CD8-positive, alpha-beta memory T cell (primary cell): ENCODE measurements at places on chromosomes 7 and 10. TPM values are rescaled to one million over a fixed set of nuclear protein-coding genes. Genes with fewer than 3 reads are reported as not detected.
A peak's percentile ranks its signal among the peaks of the same experiment; 100 is the strongest.

The ITGB8 gene
- polyA plus RNA-seq: not detected

The PRF1 gene
- 762 TPM for polyA plus RNA-seq

The UNCX gene
- polyA plus RNA-seq: not detected

- DNase-seq: no peak
These were observed 11.2 kb upstream of the ZNF485 start for GRCh38 chr10:43594944-43595589.

DNA sequence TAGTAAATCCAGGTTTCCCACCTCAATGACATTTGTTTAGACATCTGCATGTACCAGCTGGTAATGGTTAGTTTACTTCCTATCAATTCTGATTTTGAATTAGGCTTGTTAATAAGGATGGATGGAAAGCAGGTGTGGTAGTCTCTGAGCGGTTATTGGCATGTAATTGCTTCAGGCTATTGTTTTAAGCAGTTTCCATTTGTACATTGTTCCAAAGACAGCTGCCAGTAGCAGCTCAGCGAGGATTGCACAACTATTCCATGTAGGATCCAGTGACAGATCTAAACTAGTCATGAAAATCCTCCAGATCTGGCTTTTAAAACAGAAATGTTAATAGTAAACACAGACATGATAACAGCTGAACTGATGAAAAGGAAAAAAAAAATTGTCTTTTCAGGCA is 436.0 kb upstream of the ADARB2 start:
- DNase-seq: no peak

DNA sequence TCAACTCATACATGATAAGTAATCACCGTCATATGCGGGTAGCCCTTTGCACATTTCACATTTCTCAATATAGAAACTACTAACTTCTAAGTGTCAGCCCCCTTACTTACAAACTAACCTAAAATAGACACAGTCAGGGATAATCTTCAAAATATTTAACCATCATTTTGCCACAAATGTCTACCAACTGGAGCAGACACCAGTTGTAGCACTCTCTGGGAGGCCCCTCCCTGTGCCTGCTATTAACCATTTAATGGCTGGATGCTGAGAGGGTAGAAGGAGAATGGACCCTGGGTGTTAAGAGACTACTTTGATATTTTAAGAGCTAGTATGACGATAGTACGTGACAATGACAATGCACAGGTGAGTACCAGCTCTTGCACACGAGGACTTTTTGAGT is 116.4 kb downstream of the SORBS1 start:
- no peak for DNase-seq

DNA sequence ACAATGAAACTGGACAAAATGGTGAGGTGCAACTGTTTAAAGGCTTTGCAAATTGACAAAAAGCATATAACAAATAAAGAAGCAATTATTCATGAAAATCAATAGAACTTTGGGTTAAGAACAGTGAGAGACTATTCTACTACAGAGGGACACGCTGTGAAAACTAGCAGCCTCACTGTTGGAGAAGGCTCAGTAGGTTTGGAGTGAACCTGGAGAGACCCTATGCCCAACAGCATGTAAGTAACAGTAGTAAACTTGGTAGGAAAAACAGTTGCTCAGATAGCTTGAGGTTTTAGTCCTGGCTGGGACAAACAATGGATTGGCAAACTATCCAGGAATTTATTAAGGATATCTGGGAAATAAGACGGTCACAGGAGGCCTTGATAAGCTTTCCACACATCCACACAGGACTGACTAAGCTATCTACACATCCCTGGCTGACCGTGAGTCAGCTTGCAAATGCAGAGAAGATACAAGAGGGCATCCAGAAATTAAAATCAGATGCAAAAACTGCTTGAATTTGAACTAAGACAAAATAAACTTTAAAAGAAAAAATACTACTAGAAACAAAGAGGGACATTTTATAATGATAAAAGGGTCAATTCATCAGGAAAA is 15.9 kb downstream of the FAM149B1 start:
- no peak for DNase-seq

GRCh38 chr7:44767912-44768627 is 19.4 kb downstream of the ZMIZ2 start:
- peak; percentile 17 for DNase-seq

GRCh38 chr7:24729365-24730017 is 27.8 kb downstream of the GSDME start:
- DNase-seq: no peak

DNA sequence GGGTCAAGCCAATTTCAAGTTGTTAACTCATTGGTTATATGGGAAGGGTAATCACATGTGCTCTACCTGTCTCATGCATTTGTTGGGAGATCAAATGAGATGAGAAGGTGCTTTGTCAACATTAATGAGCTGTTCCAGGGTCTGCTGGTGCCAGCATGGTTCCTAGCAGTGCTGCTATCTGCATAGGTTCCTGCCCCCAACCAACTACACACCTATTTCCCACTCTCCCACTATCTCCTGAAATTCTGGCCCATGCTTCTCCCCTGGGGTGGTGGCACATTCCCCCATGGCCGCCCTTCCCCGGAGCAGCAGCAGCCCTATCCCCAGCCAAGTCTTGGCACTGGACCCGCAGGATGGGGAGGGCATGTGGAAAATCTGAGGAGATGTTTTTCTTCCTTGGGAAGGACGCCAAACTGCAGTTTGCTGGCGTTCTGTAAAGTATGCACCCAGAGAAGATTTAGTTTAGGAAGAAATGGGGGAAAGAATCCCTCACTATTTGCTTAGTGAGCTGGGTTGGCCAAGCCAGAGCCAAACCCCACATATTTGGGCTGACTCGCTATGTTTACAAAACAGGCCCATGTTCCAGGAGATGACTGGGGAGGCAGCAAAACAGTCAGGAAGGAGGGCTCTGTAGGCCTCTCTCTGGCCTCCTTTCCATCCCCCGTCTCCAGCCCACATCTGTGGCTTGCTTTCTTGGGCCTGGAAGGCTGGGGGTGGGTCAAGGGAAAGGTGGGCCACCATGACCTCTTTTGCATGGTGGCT is 42.5 kb downstream of the PPP1R3C start:
- DNase-seq: no peak
